Prostate gland (tissue), 2 donors: ENCODE measurements at places on chromosomes 7 and 10.
A peak's percentile ranks its signal among the peaks of the same experiment; 100 is the strongest.

- no peak for DNase-seq
These were observed 9.0 kb upstream of the CABCOCO1 start for GRCh38 chr10:61653699-61654098.

DNA sequence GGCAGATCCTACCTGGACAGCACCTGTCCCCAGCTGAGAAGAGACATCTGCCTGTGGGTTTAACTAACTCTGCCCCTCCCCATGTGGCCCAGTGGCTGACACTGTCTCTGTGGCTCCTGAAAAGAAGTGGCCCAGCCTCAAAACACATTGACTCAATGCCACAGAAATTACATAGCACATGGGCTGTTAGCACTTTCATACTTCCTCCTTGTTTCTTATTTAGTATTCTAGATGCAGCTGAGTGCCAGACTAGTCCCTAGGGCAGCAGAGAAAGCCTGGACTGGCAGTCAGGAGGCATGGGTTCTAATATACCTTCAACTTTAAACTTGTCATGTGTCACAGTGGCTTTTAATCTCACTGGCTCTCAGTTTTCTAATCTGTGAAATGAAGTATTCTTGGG lies 171.0 kb downstream of the TRIL start:
- no peak for DNase-seq

- no peak for DNase-seq
These were observed 4.4 kb upstream of the ARID5B start for GRCh38 chr10:61896854-61897661.

DNA sequence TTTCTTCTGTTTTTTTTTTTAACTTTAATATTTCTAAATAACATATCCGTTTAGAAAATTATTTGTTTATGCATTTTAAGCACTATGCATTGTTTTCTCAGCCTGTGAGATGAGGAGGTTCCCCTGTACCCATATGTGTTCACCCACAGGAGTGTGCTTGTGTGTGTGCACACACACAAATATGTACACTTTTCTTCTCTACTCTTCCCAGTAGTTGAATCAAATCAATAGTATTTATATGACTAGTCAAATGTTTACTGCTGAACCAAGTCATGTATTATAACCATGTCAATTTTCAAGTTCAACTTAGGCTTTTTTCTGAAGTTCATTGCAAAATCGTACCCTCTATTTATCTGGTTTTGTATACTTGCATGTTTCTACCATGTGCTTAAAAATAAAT lies 37.3 kb downstream of the HDAC9 start:
- no peak for DNase-seq

DNA sequence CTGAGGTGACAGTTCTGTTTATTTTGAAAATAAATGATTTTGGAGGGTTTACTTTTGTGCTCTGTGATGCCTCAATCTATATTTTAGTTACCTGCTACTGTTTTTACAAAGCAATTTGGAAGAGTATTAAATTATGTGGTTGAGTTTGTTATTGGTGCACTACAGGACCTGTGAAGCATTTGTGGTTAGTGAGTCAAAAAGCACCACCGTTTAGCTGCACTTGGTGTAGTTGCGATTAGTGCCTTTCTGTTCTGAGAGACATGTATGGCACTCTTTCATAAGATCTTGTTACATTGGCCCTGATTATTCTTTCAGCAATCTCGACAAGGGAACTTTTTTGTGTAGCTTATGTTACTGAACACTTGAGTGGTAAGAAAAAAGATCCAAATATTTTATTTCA lies 132.2 kb downstream of the BBS9 start:
- no peak for DNase-seq

DNA sequence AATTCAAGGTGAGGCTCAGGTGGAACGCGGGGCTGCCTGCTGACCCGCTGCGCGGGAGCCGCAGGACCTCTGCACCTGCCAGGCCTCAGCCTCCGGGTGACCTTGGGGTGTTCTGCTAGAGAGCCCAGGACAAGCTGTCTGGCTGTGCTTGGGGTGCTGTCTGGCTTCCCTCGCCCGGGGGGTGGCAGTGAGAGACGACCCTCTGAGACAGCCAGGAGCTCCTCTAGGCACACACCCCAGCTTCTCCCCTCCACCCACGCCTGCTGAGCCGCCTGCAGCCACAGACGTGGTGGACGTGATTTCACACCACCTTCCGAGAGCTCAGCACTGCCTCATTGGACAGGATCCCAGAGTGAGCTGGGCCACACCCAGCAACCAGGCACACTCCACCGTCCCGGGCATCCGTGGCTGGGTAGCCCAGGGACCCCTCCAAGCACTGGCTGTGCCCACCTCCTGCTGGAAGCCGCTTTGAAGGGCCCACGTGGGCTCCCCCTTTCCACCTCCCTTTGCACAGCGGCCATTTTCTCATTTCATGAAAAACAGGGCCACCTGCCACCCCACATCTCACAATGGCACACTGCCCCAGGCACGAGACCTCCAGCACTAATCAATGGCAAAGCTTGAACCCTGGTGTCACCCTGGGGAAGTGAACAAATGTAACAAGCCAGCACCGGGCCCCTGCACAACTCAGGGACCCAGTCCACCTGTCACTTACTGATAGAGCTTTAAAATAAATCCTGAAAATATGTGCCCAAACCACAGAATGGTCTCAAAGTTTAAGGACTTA lies 35.0 kb downstream of the ZFAND2A start:
- DNase-seq = no peak

DNA sequence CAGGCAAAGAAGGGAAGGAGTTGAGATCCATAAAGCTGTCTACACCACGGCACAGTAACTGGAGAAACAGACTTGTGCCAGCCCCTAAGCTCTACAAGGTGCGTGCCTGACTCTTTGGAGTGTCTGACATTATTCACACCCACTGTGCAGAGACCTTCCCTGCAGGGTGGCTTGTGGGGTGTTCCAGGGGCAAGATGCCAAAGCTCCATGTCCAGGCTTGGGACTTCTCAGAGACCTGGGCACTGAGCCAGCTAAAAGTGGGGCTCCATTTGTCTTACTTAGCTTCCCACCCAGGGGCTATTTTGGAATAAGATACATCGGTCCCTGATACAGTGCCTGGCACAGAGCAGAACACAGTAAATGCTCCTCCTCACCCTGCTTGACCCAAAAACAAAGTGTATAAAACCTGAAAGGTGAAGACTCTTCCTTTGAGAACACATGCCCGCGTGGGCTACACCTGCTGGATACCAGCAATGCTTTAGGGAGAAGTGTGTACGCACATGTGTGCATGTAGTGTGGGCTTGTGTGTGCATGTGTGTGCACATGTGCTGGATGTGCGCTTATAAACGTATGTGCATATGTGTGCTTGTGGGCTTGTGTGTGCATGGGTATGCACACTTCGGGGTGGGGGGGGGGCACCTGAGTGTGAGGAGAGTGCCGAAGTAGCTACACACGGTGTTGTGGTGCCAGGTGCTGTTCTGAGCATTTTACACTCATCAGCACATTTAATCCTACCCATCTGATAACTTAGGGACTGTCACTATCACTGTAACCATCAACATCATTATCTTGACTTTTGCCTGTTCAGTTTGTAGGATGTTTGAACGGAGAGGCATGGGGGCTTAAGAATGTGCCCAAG lies 143.0 kb downstream of the ARHGAP22 start:
- no peak for DNase-seq

- no peak for DNase-seq
These were observed 125.1 kb upstream of the GPR22 start for GRCh38 chr7:107344799-107345198.

- no peak for DNase-seq
These were observed 484.7 kb downstream of the PTPRN2 start for GRCh38 chr7:158102897-158103296.

DNA sequence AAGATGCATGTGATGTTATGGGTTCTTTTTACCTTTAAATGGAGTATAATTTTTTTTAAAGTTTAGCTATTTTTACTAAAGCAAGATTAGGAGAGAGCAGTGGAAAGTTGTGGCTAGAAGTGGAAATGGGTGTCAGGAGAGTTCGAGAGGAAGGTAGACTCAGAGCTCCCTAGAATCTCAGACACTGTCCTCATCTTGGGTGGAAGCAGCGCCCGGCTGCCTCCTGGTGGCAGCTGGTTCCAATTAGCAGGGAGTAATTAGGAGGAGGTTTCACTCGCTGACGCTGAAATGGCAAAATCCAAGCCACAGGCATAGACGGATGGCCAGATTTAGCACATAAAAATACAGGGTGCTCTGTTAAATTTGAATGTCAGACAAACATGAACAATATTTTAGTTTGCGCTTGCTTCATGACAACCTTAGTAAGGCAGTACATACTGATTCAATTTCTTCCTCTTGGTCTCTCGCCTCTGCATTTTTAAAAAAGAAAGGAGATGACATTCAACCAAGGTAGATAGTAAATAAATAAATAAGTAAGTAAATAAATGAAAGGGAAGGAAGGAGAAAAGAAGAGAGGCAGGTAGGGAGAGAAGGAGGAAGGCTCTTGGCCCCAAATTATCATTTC lies 58.5 kb downstream of the LGI1 start:
- peak; percentile 51 for DNase-seq

GRCh38 chr7:12237007-12237406 lies 25.9 kb downstream of the TMEM106B start:
- no peak for DNase-seq

DNA sequence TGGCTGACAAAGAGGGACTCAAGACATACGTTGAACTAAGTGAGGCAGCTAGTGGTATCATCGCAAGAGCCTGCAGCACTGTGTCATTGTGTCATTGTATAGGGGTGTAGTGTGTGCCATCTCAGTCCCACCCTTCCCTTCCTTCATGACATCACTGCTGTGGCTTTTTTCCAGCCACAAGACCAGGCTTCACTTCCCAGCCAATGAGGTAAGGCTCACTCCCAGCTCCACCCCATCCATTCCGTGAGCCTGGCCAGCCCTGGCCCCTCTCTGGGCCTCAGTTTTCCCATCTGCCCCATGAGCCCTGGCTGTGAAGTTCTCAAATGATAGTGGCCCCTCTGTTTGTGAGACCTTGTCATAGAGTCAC lies 134.3 kb upstream of the ZMIZ1 start:
- no peak for DNase-seq

DNA sequence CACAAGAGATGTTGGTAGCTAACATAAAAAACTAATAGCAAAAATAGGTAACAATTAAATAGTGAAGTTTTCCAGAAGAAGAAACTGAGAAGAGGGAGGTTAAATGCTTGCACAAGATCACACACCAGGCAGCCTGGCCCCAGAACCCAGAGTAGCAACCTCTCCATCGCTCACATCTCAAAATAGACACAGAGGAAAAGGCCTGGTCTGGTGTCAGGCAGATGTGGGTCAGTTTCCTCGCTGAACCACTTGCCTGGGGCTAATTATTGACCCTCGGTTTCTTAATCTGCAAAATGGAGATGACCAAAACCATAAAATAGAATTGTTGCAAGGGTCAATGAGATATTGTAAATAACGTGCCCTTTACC lies 44.5 kb upstream of the STK17A start:
- DNase-seq = no peak
